Tracheal epithelial cell (primary cell): ENCODE measurements at places on chromosomes 2 and 18. TPM values are rescaled to one million over a fixed set of nuclear protein-coding genes. Genes with fewer than 3 reads are reported as not detected.

WNT6 gene
- under 0.01 TPM in 2 replicates for total RNA-seq

TWIST2 gene
- total RNA-seq, result 7.0 and 8.5 TPM in 2 replicates

RTP5 gene
- not detected in 2 replicates for total RNA-seq

IL36G gene
- 0.43 and 41.4 TPM in 2 replicates for total RNA-seq

INO80C gene
- 5.5 and 7.0 TPM in 2 replicates for total RNA-seq

RFX8 gene
- total RNA-seq, result not detected in 2 replicates

HOXD1 gene
- total RNA-seq, result 0.21 and 1.7 TPM in 2 replicates

RETREG2 gene
- 56.9 and 72.7 TPM in 2 replicates for total RNA-seq

ZAP70 gene
- not detected in 2 replicates for total RNA-seq

RNF138 gene
- total RNA-seq, result 24.7 and 25.1 TPM in 2 replicates

CRACDL gene
- 0.48 and 1.1 TPM in 2 replicates for total RNA-seq

PLCL1 gene
- total RNA-seq, result under 0.01 TPM in 1 of 2 replicates, not detected in the other
